ENCODE measurements at places on chromosomes 5 and 9.

- DNase-seq = no peak
These were observed 27.9 kb upstream of the ANXA2R start for GRCh38 chr5:43068037-43068436.

DNA sequence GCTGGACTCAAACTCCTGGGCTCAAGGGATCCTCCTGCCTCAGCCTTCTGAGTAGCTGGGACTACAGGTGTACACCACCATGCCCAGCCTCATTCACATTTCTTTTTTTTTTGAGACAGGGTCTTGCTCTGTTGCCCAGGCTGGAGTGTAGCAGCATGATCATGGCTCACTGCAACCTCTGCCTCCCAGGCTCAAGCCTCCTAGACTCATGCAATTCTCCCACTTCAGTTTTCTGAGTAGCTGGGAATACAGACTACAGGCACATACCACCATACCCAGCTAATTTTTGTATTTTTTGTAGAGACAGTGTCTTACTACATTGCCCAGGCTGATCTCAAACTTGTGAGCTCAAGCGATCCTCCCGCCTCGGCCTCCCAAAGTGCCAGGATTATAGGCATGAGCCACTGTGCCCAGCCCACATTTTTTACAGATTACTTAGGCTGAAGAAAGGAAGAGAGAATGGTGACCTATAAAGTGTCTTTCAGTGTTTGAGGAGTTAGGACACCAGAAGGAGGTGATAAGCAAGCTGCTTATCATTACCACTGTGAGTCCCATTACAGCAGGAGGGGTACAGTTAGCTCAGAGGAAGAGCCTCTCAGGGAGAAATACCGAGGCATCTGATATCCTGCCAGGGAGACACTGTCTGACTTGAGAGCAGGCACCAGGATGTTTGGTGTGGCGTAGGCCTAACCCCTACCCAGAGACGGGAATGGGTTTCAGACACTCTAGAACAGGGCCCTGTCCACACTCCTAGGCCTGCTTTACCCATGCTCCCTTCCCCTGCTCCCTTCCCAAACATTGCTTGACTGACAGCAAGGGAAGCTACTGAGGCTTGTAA, 9.7 kb downstream of the FAXDC2 start:
- no peak for DNase-seq

- DNase-seq = peak; percentile 86
These were observed 28.4 kb downstream of the NNT start for GRCh38 chr5:43631182-43631910.

DNA sequence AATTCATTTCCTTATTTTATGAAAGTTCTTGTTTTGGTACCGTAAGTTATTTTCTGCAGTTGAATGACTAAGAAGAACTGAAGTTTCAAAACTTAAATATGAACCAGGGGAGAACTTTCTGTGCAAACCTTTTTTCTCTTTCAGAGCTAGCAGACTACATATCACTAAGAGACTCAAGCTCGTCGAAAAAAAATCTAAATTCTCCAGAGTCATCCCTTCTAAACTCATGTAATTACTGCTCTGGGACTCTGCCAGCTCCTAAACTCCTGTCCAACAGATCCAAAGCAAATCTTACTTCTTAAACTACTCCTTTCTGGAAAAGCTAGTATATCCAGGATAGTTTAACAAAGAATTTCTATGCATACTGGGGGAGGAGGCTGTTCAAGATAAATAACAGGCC, 87.0 kb upstream of the NR5A1 start:
- no peak for DNase-seq

GRCh38 chr5:54325610-54326311, 15.4 kb upstream of the ARL15 start:
- no peak for DNase-seq

GRCh38 chr5:135079760-135080159, 45.7 kb upstream of the PITX1 start:
- no peak for DNase-seq

- peak; percentile 31 for DNase-seq
These were observed 518 bp downstream of the LOX start for GRCh38 chr5:122077366-122078115.

DNA sequence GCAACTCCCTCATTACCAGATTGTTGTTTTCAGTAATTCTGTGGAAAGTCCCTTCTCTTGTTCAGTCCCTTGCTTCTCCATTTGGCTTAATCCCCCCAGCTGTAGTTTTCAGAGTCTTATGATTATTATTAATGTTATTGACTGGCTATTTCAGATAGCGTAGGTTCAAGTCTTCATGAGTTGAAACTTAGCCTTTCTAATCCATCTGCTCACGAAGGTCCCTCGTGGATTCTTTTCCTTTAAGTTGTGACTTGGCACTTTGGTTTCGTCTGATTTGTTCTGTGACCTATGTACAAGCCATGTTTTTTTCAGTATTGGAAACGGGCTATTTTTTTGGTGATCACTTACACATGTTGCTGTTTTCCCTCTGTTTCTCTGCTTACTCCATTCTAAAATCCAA, 260.3 kb downstream of the TMEM167A start:
- no peak for DNase-seq

DNA sequence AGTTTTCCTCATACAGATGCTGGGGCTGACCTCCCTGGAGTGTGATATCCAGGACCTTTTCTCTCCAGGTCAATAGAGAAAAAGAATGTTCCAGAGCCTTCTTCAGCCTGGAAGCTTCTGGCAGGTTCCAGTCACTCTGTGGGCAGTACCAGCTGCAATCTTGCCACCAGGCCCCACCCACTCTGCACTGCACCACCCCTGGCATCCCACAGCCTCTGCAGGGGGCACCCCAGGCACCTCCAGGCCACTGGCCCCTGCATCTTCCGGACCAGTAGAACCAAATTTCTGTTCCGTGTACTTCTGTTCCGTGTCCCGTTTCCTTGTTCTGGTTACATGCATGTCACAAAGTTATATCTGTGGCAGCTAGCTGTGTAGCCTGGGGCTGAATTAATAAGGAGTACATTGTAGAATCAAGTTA, 83.3 kb upstream of the ZBTB43 start:
- DNase-seq = no peak

DNA sequence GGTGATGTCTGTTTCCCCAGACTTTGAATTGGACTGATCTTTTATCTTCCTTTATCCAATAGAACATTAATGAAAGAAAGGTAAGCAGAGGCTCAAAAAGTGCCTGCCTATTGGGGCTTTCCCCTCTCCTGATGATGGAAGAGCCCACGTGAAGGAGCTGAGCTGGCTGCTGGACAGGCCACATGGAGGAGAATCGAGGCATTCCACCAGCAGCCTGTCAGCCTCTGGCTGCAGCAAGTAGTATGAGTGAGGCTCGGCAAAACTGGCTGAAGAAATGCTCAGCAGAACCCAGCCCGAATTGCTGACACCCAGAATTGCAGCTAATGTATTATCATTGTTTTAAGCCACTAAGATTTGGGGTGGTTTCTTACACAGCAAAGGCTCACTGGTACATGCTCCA, 66.5 kb upstream of the STC2 start:
- DNase-seq = no peak

DNA sequence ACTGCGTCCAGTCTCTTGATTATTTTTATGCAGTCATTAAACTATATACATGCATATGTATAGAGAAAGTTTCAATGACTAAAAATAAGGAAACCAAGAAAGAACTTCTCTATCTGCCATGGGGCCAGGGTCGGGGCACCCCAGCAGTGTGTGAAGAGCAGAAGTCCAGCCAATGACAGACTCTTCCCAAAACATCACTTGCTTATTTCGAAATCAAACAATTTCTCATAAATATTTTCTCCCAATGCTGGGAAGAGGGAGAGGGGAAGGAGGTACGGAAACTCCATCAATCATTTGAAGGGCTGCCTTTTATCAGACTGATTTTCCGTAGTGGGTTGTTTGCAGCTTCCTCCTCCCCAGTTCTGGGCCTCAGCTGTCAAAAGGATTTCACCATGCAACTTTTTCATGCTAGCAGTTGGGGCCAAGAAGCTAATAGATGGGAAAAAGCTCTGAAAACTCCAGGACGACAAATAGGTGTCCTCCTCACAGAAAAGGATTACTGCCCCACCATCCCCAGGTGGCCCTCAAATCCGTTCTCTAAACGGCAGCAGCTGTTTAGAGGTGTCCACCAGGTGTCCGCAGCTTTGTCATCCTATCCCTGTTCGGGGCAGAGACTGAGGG, 617 bp upstream of the FPGS start:
- no peak for DNase-seq

DNA sequence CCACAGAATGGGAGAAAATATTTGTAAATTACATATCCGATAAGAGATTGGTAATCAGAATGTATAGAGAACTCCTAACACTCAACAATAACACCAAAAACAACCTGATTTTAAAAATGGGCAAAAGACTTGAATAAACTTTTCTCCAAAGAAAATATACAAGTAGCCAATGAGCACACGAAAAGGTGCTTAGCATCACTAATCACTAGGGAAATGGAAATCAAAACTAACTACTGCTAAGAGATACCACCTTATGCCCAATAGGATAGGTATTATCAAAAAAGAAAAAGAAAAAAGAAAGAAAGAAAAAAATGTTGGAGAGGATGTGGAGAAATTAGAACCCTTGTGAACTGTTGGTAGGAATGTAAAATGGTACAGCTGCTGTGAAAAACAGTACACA, 212.1 kb downstream of the TLR4 start:
- no peak for DNase-seq

DNA sequence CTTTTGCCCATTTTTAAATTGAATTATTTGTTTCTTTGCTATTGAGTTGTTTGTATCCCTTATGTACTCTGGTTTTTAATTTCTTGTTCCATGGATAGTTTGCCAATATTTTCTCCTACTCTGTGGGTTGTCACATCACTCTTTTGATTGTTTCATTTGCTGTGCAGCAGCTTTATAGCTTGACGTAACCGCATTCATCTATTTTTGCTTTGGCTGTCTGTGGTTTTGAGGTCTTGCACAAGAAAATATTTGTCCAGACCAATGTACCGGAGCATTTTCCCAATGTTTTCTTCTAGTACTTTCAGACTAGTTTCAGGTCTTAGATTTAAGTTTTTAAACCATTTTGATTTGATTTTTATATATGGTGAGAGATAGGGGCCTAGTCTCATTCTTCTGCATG, 36.2 kb upstream of the ZNF366 start:
- no peak for DNase-seq

DNA sequence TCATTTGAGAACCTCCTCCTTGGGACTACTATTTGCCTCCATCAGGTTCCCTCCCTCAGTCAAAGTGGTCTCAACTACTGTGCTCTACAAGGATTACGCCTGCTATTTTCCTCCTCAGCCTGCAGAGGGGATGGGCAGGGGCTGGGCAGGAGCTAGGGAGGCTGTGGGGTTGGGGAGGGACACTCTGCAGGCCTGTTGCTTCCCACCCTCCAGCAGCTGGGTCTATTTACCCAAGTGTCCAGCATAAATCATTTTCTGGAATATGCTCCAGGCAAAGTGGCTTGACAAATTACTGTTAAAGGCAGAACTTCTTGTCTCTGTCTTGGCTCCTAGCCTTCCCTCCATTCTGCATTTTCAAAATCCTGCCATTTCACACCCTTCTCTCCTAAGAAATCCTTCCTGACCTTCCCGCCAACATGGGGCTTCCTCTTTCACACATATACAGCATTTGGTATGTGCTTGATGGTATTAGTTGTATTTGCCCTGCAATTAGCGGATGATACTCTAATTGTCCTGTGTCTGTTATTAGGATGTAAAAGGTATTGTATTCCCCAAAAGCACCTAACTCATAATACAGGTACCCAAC, 106.7 kb downstream of the EFNA5 start:
- DNase-seq = no peak

DNA sequence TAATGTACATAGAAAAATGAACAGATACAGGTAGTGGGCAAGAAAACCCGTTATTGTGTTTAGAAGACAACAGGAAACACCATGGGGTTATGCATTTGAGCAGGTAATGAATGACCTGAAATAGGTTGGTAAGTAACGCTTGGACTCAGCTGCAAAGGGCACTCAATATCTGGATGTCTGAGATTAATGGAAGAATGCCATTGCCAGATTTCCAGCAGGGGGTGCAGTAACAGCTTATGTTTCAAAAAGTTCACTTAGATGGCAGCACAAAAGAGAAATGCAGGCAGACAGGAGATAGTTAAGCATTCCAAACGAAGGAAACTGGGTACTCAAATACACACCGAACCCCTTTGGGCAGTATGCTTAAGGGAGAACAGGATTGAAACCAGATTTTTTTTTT, 285.5 kb upstream of the VLDLR start:
- no peak for DNase-seq

GRCh38 chr5:13133951-13134350, 810.5 kb downstream of the DNAH5 start:
- DNase-seq = no peak

- peak; percentile 67 for DNase-seq
These were observed 77.4 kb upstream of the DMRT1 start for GRCh38 chr9:764105-764524.

DNA sequence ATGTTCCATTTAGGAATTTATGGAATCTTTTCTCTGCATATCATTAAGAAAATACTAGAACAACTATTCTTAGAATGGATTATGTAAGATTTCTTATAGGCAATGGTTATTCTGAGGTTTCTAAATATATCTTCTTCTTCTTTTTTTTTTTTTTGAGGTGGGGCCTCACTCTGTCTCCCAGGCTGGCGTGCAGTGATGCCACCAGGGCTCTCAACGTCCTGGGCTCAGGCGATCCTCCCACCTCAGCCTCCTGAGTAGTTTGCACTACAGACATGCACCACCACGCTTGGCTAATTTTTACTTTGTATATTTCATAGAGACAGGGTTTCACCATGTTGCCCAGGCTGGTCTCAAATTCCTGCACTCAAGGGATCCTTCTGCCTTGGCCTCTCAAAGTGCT, 137.2 kb downstream of the SREK1 start:
- no peak for DNase-seq

DNA sequence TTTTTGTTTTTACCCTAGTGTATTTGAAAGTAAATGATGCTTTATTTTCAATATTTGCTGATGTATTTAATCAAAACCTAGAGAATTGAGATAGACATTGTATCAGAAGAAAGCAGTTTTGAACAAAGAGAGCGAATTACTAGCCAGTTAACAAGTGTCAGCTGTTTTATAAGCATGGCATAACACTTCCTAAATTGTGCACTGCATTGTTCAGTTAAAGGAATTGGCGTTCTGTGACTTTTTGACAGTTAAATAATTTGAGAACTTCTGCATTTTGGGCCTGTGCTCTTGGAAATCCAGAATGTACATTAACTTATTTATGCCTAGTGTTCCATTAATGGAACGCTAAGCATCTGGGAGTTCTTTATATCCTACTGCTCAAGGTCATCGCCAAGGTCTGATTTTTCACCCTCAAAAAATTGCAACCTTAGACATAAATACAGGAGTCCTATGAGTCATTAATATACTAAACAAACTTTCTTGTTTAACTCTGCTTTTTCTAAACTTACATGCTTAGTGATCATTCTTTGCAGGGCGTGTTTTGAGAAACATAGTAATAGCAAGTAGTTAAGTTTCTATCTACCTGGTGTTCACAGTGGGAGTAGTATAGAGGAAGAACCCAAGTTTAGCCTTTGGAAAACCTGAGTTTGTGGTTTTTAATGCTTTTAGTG, 31.1 kb downstream of the RASA1 start:
- DNase-seq = no peak

All from WERI-Rb-1 (cell line).